ENCODE measurements at places on chromosomes 5 and 9.
A peak's percentile ranks its signal among the peaks of the same experiment; 100 is the strongest.

DNA sequence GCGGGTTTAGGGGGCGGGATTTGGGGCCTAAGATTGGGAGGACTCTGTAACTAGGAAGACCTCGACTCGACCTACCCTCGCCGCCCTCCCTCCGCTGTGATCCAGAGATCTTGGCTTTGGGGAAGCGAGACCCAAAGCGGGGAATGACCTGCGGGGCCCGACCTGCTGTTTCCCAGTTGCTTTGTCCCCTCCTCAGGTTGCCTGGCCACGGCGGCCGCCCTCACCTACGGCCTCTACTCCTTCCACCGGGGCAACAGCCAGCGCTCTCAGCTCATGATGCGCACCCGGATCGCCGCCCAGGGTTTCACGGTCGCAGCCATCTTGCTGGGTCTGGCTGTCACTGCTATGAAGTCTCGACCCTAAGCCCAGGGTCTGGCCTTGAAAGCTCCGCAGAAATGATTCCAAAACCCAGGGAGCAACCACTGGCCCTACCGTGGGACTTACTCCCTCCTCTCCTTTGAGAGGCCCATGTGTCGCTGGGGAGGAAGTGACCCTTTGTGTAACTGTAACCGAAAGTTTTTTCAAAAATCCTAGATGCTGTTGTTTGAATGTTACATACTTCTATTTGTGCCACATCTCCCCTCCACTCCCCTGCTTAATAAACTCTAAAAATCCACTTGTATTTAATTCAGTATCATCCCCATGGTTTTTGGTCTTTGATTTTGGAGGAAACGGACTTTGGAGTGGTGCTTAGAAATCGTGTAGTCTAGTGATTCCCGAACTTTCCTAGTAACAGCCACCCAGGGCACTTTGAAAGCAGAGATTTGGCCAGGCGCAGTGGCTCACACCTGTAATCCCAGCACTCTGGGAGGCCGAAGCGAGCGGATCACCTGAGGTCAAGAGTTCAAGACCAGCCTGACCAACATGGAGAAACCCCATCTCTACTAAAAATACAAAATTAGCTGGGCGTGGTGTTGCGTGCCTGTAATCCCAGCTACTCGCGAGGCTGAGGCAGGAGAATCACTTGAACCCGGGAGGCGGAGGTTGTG lies 878 bp downstream of the HIGD2A start:
- peak overlapping the region; percentile 96 for H3K27ac ChIP-seq
- H3K4me1 ChIP-seq, result peaks cover 13% of the 10 kb centered on the region
- H3K27me3 ChIP-seq, result no peaks in the 10 kb centered on the region
- DNase-seq, result no peak

DNA sequence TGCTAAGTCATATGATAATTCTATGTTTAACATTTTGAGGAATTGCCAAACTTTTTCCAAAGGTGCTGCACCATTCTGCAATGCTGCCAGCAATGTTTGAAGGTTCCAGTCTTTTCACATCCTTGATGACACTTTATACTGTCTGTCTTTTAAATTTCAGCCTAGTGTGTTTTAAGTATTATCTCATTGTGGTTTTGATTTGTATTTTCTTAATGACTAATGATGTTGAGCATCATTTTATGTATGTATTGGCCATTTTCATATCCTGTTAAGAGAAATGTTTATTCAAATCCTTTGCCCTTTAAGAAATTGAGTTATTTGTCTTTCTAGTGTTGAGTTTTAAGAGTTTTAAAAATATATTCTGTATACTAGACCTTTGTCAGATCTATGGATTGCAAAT lies 5.0 kb upstream of the TEX48 start:
- no peaks in the 10 kb centered on the region for H3K4me1 ChIP-seq
- H3K36me3 ChIP-seq, result no peaks in the 10 kb centered on the region
- H3K4me3 ChIP-seq, result no peak overlapping the region
- no peak overlapping the region for H3K27ac ChIP-seq

DNA sequence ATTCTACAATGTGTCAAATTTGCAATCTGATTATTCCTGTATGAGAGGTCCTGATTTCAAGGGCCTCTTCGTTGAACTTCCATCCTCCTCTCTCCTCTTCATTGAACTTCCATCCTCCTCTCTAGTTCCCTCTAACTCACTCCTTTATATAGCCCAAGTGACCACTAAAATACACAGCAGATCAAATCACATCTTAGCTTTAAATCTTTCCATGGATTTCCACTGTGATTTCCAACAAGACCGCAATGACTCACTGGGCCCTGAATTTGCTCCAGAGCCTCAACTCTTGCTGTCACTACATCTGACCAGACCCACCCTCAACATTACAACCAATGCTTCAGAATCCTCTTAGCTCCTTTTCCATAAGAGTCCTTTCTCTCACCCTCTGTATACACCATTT lies 59.1 kb upstream of the TMEM252 start:
- no peaks in the 10 kb centered on the region for H3K36me3 ChIP-seq
- no peak for DNase-seq
- no peaks in the 10 kb centered on the region for H3K27me3 ChIP-seq
- H3K27ac ChIP-seq, result no peak overlapping the region
- H3K4me3 ChIP-seq, result no peak overlapping the region

GRCh38 chr5:151151263-151151660 lies 6.3 kb downstream of the ANXA6 start:
- no peak for DNase-seq
- no peaks in the 10 kb centered on the region for H3K27me3 ChIP-seq
- peaks cover 36% of the 10 kb centered on the region for H3K4me1 ChIP-seq
- H3K36me3 ChIP-seq, result no peaks in the 10 kb centered on the region
- peak overlapping the region; percentile 12 for H3K27ac ChIP-seq

DNA sequence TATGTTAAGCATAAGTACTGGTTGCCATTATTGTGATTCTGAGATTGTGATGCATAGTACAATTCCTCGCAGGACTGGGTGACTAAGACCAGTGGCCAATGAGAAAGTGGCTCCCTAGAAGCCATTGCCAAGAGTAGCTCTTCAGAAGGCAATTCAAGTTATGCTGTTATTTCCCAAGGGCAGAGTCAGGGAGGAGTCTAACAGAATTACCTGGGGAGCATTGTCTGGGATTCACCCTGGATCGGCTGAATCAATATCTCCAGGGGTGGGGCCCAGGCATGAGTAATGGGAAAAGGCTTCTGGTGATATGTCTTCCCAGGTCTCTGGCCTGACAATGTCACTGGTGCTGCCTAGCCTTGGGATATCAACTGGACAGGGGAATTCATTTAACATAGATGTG lies 10.9 kb upstream of the ARHGEF28 start:
- H3K36me3 ChIP-seq, result no peaks in the 10 kb centered on the region
- H3K27me3 ChIP-seq, result no peaks in the 10 kb centered on the region
- DNase-seq, result no peak
- H3K27ac ChIP-seq, result no peak overlapping the region
- no peak overlapping the region for H3K4me3 ChIP-seq

DNA sequence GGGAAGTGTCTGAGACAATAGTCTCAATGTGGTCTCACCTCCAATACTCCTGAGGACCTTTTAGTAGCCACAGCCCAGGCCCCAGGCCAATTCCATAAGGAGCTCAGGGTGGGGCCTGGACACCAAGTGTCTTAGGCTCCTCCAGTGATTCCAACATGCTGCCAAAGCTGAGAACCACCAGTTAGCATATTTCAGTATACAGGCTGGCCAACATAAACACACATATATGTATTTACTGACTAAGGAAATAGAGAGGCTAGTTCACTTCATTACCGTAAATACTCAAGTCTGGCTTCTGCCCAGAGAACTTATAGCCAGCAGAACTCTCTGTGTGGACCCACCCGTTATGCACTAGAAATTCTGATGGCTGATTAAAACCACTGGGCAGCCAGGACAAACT lies 24.1 kb downstream of the S1PR3 start:
- H3K4me1 ChIP-seq, result no peaks in the 10 kb centered on the region
- DNase-seq, result no peak
- no peak overlapping the region for H3K4me3 ChIP-seq
- no peak overlapping the region for H3K27ac ChIP-seq

DNA sequence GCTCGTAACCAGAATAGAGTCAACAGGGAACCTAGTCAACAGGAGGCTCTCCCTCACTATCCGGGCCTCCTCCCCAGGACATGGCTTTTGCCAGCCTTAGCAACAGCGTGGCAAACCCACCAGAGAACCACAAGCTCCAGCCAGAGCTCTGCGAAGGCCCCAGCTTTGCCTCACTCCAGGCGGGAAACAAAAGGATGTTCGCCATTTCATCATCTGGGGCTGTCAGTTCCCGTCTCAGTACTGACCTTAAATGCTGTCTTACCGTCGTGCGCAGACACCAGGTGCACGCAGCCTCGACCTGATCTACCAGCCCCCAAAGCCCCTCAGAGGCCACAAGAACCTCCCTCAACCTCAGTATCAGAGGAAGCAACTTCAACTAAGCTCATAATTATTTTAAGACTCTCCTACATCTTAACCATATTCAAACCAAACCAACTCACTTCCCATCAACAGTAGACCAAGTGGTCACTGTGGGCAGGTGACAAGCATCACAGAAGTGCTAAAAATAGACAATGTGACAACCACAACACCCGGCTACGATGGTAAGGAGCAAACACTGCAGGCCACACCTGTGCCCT lies 71.4 kb downstream of the SEMA4D start:
- no peaks in the 10 kb centered on the region for H3K36me3 ChIP-seq
- H3K27ac ChIP-seq, result no peak overlapping the region
- peaks cover 6% of the 10 kb centered on the region for H3K4me1 ChIP-seq
- no peak for DNase-seq
- H3K4me3 ChIP-seq, result no peak overlapping the region

DNA sequence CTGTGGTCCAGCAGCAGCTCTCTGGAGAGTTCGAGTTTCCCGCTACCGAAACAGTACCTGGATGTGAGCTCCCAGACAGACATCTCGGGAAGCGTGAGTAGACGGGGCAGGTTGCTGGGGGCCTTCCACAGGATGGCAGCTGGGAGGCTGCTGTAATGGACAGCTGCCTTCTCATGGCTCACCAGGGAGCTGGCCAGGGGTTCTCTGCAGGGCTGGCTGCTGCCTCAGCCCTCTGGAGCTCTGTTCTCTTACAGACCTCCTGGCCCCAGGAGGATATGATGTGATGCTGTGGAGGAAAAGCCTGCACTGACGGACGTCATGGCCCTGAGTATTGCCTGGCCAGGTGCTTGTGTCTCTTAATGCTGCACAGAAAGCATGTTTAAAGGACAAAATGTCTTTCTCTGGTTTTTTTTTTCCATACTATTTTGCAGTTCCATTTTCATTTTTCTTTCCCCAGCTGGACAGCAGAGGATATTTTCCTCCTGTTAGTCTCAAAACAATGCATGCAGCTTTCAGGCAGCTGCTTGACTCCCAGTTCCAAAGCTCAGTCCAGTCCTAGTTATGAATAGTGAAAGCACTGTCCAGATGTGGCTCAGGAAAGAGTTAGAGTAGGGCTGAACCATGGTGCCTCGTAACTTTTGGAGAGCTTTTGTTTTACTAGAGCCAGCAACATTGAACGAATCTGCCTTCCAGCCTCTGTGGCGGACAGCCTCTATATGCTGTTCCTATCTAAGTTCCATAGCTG lies 77.5 kb upstream of the RARS1 start:
- no peaks in the 10 kb centered on the region for H3K4me1 ChIP-seq
- no peak overlapping the region for H3K27ac ChIP-seq
- H3K4me3 ChIP-seq, result no peak overlapping the region
- H3K27me3 ChIP-seq, result no peaks in the 10 kb centered on the region

DNA sequence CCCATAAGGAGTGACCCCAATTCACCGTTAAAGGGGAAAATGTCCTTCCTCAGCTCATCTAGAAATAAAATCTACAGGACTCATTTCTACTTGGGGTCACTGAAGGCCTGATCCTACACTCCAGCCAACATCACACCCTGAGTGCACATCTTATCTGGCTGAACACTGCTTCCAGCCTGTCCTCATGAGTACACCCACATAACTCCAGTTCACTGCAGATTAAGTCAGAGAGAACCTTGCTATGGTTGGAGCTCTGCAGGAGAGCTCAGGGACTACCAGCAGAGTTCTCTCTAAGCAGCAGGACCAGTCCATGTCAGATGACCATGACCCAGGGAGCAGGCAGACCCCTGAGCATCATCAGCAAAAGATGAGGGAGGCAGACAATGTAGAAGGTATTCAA lies 126.9 kb upstream of the MAP3K1 start:
- H3K4me3 ChIP-seq, result no peak overlapping the region
- peaks cover 13% of the 10 kb centered on the region for H3K4me1 ChIP-seq
- no peaks in the 10 kb centered on the region for H3K27me3 ChIP-seq
- no peaks in the 10 kb centered on the region for H3K36me3 ChIP-seq

DNA sequence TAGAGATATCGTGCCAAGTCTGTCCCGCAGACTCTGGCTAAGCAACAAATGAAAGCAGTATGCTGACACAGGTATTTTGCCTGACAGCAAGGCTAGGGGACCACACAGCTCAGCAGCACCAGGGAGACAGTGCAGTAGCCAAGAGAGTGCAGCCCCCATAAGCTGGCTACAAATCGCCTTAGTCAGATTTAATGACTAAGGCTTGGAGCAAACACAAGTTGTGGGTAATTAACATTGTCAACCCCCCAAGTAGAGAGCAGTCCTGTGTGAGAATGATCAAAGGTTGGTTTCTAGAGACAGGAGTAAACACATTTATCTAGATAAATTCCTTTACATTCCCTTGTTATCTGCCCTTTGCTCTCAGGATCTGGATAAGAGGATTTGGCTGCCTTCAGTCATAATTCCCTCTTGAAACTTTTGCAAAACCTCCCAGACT lies 1434.5 kb upstream of the CDH6 start:
- no peaks in the 10 kb centered on the region for H3K4me1 ChIP-seq
- no peak overlapping the region for H3K4me3 ChIP-seq
- H3K27ac ChIP-seq, result no peak overlapping the region
- H3K27me3 ChIP-seq, result no peaks in the 10 kb centered on the region
- H3K36me3 ChIP-seq, result no peaks in the 10 kb centered on the region

DNA sequence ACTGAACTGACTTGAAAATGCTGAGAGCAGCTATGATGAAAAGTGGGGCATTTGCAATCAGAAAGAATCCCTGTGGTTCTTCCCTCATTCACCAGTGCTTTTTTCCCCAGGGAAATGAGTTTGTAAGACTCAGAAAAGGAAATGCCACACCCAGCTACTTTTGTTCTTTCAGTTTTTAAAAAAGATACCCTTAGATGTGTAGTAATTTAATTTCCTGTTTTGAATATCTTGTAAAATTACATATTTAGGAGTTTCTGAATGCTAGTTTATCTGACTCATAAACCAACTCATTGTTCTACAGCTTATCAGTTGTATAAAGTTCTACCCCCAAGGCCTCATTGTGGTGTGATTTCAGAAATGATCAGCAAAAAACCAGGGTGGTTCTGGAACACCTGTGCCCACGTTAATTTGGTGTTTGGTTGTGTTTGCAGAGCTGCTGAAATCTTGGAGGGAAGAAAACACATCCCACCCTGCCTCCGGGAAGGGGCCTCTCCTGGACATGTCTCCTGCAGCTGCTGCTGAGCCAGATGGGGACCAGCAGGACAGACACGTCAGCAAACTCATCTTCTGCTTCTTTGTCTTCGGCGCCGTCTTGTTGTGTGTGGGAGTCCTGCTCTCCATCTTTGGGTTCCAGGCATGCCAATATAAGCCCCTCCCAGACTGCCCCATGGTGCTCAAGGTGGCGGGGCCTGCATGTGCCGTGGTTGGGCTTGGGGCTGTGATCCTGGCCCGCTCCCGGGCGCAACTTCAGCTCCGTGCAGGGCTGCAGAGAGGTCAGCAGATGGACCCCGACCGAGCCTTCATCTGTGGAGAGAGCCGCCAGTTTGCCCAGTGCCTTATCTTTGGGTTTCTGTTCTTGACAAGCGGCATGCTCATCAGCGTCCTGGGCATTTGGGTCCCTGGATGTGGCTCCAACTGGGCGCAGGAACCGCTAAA lies 2.8 kb downstream of the TMEM171 start:
- no peak for DNase-seq
- no peak overlapping the region for H3K27ac ChIP-seq
- no peaks in the 10 kb centered on the region for H3K4me1 ChIP-seq
- H3K27me3 ChIP-seq, result no peaks in the 10 kb centered on the region
- no peak overlapping the region for H3K4me3 ChIP-seq
- no peaks in the 10 kb centered on the region for H3K36me3 ChIP-seq

- DNase-seq, result no peak
- H3K4me1 ChIP-seq, result no peaks in the 10 kb centered on the region
- H3K36me3 ChIP-seq, result no peaks in the 10 kb centered on the region
These were observed 178.9 kb downstream of the NIPBL start for GRCh38 chr5:37055383-37055990.
